ENCODE measurements at places on chromosomes 1 and 21.

GRCh38 chr1:147337040-147337630, 94.7 kb downstream of the CHD1L start:
- DNase-seq = no peak

DNA sequence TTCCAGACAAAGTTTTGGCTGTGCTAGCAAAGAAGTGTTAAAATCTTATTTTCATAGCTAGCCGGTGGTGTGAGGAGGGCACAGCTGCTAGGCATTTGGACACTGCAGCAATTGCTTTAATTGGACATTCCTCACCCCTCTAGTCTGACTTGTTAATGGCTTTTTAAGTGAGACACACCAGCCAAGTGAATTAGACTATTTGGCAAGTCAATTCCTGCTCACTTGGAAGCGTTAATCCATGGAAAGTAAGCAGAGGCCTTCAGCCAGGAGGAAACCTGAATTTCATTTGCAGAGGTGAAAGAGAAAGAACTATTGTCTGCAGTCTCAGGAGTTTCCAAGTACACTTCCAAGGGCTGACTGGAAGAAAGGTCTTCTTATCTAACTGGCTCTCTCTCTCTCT, 175.7 kb downstream of the ST6GALNAC3 start:
- no peak for DNase-seq

- no peak for DNase-seq
Observed at GRCh38 chr1:108033550-108033951, 68.6 kb upstream of the VAV3 start.

DNA sequence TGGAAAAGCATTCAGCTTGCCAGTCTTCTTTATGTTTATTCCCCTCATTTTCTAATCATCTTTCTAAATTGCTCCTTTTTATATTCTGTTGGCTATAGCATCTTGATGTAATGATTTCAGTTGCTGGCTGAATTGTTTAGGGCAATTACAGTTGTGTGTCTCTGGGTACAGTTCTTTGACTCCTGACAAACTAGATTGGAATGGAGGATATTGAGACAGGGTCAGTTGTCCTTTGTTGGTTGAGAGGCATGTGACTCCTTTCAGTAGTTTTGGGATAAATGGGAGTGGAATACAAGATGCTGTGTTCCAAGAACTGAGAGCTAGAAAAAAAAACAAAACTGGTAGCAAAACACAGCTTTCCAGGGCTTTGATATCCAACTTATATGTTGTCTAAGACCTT, 1.5 kb downstream of the CENPF start:
- DNase-seq = no peak

DNA sequence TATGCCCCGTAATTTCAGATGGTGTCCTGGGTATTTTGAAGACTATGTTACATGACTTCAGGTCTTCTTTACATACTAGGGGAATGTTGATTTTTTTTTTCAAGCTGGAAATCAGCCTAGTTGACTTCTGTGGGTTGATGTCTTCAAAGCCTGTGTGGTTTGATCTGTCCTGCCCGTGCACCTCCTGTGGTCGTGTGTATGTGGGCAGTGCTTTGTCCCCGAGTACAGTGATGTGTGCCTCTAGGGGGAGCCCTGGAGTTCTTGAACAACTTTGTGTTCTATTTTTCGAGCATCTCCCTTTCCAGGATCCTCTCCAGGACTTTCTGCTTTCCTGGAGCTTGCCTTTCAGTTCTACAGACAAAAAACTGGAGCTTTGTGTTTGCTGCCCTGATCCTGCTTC, 28.9 kb downstream of the OBSCN start:
- DNase-seq = no peak

DNA sequence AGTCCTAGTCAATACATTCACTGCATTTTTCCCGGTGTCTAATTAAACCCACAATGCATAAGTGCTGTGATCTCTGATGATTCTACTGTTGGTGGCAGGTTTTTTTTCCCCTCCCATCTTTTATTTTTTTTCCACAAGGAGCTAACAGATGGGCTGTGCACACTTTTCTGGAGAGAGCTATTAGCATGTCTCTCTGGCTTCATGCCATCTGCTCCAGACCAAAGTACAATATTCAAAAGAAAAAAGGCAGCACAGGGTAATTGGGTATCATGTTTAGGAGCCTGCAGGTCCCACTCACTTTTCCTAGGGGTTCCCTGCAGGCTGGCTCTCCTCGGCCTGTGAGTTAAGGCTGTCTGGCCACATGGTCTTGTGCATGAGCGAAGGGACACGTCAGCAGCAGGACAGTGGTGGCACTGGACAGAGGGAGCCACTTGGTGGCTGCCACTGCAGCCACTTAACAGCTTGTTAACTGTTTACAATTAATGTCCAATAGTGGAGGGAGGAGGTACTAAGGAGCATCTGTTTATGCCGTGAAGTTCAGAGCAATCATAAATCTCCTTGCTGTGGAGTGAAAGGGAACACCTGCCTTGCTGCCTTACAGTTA, 53.5 kb upstream of the C8B start:
- DNase-seq = no peak

DNA sequence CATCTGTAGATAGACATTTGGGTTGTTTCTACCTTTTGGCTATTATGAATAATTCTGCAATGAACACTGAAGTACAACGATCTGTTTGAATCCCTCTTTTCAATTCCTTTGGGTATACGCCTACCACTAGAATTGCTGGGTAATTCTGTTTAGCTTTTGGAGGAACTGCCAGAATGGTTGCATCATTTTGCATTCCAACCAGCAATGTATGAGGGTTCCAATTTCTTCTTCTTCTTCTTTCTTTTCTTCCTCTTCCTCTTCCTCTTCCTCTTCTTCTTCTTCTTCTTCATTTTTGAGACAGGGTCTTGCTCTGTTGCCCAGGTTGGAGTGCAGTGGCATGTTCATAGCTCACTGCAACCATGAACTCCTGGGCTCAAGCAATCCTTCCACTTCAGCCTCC, 13.8 kb upstream of the THEM5 start:
- DNase-seq = no peak

DNA sequence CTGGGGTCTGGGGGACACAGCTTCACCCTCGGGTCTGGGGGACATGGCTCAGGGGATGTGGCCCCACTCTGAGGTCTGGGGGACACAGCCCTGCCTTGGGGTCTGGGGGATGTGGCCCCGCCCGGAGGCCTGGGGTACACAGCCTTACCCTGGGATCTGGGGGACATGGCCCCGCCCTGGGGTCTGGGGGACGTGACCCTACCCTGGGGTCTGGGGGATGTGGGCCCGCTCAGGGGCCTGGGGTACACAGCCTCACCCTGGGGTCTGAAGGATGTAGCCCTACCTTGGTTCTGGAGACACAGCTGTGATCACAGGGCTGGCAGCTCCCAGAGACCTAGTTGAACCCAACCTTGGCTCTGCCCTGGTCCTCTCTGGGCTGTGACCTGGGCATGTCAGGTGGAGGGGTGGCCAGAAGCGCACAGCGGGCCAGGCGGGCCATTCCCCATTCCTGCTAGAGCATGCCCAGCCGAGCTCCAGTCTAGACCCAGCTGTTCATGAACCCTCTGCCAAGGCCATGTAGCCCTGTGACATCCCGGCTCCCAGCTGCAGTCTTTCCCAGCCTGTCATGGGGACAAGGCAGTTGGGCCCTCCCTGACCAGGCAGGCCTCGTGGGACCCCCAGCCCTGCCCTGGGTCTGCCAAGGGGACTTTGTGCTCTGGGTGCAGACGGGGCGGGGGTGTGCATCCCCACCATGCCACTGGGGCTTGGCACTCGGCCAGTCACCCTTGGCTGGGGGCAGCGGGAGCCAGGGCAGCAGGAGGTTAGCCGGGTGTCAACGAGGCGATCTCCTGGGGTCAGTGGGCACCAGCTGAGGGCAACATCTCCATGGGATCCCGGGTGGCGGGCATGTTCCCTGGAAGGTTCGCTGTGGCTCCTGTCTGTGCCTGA, 43.9 kb downstream of the WNT9A start:
- DNase-seq = no peak

DNA sequence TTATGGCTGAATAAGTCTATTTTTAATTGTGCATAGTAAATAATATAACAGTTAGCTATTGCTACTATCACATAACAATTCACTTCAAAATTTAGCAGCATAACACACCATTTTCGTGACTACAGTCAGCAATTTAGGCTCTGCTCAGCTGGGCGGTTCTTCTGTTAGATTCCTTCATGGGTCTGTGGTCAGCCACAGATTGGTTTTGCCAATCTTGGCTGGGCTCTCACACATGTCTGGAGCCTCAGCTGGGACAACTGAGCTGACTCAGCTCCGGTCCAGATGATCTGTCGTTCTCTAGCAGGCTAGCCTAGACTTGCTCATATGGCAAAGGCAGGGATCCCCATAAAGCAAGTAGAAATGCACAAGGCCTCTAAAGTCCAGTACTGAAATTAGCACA, 15.1 kb upstream of the CDC42BPA start:
- DNase-seq = no peak

- no peak for DNase-seq
Observed at GRCh38 chr1:119745034-119745433, 23.7 kb downstream of the HMGCS2 start.
